ENCODE measurements at places on chromosomes 13 and 19.

- no peak for DNase-seq
Observed at GRCh38 chr19:17797424-17798201, 2.7 kb downstream of the B3GNT3 start.

DNA sequence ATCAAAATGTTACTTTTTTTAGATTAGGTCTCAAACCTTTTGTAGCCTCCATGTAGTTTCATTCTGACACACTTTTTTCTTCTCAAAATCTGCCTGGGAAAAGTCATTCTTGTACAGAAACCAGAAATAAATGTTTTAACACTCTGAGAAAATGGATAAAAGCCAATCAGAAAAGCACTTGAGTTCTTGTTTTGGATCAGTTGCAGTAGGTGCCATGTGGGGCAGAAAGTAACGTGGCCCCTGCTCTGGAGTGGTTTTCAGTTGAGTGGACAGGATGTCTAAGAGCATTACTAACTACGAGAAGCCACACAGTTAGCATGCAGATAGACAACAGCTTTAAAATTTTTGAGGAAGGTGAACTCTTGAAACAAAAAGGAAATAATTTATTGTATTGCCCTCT, 19.1 kb downstream of the GPR183 start:
- DNase-seq: no peak

GRCh38 chr19:11581740-11582139, 4.3 kb upstream of the ACP5 start:
- DNase-seq: no peak

DNA sequence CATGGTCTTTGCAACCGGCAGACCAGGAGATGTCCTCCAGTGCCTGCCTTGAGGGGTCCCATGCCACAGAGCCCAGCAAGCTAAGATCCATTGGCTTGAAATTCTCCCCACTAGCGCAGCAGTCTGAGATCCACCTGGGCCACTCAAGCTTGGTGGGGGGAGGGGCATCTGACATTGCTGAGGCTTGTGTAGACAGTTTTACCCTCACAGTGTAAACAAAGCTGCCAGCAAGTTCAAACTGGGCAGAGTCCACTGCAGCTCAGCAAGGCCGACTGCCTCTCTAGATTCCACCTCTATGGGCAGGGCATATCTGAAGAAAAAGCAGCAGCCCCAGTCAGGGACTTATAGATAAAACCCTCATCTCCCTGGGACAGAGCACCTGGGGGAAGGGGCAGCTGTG, 32.0 kb upstream of the ITM2B start:
- DNase-seq: no peak

DNA sequence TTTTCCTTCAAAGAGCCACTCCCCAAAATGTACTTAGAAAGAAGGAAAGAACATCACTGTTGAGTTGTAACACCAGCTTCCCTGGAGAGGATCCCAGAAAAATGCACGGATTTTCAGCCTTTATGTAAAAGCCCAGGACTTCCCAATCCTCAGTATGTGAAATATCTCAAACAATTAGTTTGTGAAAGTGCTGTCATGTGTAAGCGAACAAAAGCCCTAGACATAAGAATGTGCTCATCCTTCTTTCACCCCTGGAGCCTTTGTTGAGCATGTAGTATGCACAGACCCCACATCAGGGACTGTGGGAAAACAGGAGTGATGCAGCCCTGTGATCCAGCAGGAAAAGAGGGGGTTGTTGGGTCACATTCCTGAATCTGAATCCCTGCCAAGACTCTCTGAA, 441.4 kb upstream of the ZNF507 start:
- no peak for DNase-seq

DNA sequence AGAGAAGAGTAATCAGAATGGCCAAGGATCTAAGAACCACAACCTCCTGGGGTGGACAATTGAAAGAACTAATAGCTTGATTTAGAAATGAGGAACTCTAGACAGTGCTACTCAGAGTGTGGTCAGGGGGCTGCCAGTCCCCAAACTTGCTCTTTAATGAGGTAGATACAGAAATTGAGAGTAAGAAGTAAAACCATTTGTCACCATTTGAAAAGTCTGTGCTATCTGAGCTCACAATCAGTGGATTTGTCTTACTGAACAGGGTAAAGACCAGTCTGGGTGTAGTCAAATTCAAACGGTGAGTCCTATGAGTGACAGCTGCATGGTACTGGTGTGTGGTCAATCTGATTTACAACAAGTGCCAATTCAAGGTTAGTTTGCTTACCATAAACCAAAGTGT, 118.9 kb downstream of the KL start:
- DNase-seq: no peak

DNA sequence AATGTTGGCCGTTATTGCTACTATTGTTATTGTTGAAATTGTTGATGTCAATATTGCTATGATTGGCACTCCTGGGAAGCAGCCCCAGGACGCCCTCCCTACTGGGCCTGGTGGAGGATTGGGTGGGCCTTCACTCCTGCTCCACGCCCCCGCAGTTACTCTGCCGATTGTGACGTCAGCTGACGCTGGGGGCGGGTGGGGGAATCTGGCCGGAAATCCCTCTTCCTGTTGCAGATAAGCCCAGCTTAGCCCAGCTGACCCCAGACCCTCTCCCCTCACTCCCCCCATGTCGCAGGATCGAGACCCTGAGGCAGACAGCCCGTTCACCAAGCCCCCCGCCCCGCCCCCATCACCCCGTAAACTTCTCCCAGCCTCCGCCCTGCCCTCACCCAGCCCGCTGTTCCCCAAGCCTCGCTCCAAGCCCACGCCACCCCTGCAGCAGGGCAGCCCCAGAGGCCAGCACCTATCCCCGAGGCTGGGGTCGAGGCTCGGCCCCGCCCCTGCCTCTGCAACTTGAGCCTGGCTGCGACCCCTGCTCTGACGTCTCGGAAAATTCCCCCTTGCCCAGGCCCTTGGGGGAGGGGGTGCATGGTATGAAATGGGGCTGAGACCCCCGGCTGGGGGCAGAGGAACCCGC, at the start of gene ETV2:
Gene ETV2 (plus strand): TSS at position 231 of the 637 bp plus-strand sequence. CDS start 716 bp downstream, outside the sequence.
- DNase-seq: no peak

DNA sequence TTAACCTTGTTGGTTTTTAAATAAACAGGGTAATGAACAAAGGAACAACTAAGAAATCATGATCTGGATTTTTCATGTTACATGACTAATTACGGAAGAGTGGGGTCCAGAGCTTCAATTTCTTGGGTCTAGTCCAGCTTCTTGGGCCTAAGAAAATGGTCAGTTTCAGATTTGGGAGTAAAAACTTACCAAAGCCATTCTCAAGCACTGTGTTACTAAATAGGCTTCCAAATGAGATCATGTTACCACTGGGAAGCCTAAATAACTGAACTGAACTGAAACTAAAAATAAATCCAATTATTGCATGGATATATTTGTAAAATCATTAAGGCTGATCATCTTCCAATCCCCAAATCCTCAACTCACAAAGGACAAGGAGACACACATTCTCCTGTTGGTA, 13.9 kb downstream of the TBC1D4 start:
- no peak for DNase-seq

GRCh38 chr13:45447050-45447661, 17.6 kb upstream of the COG3 start:
- no peak for DNase-seq

GRCh38 chr19:35061583-35062373, 20.3 kb downstream of the HPN start:
- DNase-seq: no peak

GRCh38 chr13:24286624-24287023, 22.8 kb upstream of the C1QTNF9 start:
- no peak for DNase-seq

GRCh38 chr13:112582263-112582662, 5.7 kb downstream of the TUBGCP3 start:
- DNase-seq: no peak

- DNase-seq: no peak
Observed at GRCh38 chr19:48992581-48993174, 431 bp downstream of the GYS1 start.

DNA sequence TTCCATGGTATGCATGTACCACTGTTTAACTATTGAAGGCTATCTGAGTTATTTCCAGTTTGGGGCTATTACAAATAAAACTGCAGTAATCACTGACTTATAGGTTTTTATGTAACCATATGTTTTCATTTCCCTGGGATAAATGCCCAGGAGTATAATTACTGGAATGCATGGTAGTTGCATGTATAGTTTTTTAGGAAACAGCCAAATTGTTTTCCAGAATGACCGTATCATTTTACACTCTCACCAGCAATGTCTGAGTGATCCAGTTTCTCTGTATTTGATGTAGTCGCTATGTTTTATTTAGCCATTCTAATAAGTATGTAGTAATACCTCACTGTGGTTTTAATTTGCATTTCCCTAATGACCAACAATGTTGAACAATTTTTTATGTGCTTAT, 42.0 kb downstream of the CYSLTR2 start:
- no peak for DNase-seq

DNA sequence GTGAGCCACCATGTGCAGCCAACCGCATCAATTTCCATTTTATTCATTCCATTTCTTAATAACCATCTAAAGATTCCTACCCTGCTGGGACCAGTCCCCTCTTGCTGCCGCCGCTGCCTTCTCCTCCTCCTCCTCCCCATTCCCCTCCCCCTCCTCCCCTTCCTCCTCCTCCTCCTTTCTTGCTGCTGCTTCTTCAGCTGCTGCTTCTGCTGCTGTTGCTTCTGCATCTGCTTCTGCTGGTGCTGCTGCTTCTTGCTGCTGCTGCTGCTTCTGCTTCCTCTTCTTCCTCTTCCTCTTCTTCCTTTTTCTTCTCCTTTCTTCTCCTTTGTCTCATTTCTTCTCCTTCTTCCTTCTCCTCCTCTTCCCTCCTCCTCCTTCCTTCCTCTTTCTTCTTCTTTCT, 20.0 kb upstream of the SPRYD7 start:
- no peak for DNase-seq

GRCh38 chr13:110347535-110348308, 40.6 kb downstream of the COL4A2 start:
- DNase-seq: no peak

DNA sequence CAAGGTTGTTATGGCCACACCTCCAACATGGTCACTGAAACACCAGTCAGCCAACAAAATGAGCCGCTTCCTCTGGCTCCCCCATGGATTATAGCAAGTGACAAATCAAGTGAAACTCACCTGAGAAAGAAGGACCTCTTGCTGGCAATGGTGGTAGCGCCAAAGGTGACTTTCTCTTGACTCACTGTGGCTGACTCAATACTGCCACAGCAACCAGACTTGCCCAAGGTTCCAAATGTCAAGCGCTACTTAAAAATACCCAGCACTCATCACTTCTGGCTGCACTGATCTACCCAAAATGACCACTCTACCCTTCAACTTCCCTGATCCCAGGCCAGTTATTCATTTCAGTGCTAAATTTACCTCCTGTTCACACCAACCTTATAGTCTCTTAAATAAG, 495.5 kb downstream of the FOXO1 start:
- DNase-seq: no peak

GRCh38 chr13:20826843-20827560, 53.2 kb upstream of the EEF1AKMT1 start:
- no peak for DNase-seq

GRCh38 chr19:52248241-52248640, 21.1 kb upstream of the ZNF766 start:
- no peak for DNase-seq

DNA sequence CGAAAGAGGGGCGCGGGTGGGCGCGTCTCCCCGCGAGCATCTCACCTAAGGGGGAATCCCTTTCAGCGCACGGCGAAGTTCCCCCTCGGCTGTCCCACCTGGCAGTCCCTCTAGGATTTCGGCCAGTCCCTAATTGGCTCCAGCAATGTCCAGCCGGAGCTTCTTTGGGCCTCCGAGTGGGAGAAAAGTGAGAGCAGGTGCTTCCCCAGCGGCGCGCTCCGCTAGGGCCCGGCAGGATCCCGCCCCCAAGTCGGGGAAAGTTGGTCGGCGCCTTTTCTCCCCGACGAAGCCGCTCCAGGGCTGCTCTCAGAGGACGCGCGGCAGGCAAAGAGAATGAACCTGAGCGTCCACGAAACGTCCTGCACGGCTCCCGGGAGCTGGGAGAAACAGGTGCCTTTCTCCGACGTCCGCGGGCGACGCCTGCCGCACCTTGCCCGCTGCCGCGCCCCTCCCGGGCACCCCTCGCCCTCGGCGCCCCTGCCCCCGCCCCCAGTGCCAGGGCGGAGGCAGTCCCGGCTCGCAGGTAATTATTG, 366 bp upstream of the KL start:
- peak; percentile 71 for DNase-seq

GRCh38 chr13:41938918-41939317, 22.0 kb downstream of the VWA8 start:
- no peak for DNase-seq

GRCh38 chr13:49560270-49561061, 24.9 kb downstream of the RCBTB1 start:
- DNase-seq: no peak

GRCh38 chr19:38250821-38251563, 5.2 kb downstream of the PPP1R14A start:
- peak; percentile 76 for DNase-seq

- DNase-seq: no peak
Observed at GRCh38 chr19:17943274-17944221, 10.7 kb downstream of the CCDC124 start.

GRCh38 chr19:16244091-16244490, 46.4 kb downstream of the AP1M1 start:
- DNase-seq: no peak

GRCh38 chr13:75740031-75740430, 103.9 kb downstream of the LMO7 start:
- no peak for DNase-seq

GRCh38 chr19:1489463-1490310, 463 bp downstream of the PCSK4 start:
- DNase-seq: peak; percentile 69

DNA sequence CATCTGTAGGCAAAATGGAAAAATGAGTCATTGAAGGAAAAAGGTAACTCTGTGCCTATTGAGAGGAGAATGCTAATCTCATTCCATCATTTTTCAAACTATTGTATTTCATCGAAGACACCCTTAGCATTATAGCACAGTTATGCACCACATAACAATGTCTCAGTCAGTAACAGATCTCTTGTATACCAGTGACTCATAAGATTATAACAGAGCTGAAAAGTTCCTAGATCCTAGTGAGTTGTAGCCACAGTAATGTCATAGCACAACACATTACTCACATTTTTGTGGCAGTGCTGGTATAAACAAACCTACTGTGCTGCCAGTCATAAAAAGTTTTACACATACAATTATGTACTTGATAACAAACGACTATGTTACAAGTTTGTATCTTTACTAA, 1077.6 kb downstream of the DIAPH3 start:
- no peak for DNase-seq

DNA sequence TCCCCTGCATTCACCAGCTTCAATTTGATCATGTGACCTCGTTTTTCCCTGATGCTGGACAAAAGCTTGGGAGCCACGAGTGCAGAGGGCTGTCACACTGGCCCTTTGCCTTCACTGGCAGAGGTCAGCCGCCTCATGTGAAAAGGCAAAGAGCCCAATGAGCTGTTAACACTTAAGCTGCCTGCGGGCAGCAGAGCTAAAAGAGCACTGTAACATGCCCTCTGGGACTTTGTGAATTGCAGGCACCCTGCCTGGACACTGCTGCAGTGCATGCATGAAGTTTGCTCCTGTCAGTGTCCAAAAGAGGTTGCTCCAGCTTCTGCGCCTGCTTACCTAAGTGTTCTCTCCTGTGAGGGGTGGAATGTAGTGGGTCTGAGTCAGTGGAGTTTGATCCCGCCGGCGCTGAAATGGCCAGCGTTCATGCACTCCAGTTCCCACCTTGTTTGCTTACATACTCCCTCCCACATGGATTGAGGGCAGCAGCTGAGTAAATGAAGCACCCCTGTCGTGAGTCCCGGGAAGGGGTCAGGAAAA, 193.7 kb downstream of the RFC3 start:
- no peak for DNase-seq
